ENCODE measurements at places on chromosomes 4 and X.

- no peak for DNase-seq
These were observed 2.3 kb downstream of the CD99 start for GRCh38 chrX:2693113-2694002.

GRCh38 chr4:108287834-108288413 lies 119.2 kb upstream of the LEF1 start:
- no peak for DNase-seq

DNA sequence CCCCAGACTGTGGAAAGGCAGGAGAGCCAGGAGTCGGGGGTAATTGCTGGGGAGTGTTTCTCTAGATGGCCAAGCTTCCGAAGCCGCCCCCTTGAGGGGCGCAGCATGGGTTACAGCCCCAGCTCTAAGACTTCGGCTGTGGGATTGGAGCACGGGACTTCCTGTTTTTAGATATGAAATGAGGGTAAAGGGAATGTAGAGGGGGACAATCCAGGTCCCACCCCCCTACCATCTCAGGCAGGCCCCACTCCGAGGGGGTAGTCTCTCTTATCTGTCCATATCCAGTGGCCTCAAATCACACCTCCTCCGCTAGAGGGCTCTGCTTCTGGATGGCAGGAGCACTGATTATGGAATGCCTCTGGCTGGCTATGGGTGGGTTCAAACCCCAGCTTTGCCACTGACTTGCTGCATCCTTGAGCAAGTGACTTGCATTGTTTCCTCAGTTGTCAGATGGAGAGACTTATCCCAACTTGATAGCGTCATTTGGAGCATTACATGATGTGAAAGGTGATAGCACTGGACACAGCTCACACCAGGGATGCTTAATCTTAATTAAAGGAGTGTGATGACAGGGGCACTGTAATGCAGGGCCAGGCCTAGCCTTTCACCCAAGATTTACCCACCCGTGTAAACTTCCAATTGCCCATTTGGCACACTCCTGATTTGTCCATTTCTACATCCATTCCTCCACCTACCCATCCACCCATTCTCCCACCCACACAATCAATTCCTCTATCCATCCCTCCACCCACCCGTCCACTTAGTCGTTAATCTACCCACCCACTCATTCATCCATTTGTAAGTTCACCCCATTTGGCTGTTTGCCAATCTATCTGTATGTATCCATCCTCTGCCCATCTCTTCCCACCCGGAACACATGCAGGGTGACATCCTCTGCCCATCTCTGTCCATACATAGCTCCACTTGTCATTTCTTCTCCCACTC lies 848 bp upstream of the KCND1 start:
- DNase-seq: peak; percentile 16

- no peak for DNase-seq
These were observed 547.2 kb upstream of the DIPK2B start for GRCh38 chrX:45747905-45748304.

- no peak for DNase-seq
These were observed 232.2 kb downstream of the IDS start for GRCh38 chrX:149272690-149273463.

GRCh38 chrX:19721726-19722370 lies 165.6 kb downstream of the SH3KBP1 start:
- no peak for DNase-seq

DNA sequence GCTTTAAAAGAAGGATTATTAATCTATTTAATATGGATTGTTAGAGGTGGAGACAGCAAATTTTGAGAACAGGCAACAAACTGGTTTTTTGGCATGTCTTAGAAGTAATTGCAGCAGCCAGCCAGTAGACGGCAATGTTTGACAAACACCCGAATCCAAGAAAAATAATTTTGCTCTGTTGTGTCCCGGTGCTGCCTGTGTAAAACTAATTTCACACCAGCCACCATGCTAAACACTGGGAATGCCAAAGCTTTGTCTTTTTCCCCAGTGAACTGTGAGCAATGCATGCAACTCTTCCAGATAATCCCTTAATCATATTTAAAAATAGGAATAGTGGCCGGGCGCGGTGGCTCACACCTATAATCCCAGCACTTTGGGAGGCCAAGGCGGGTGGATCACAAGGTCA lies 25.9 kb downstream of the SMIM31 start:
- DNase-seq: peak; percentile 47

GRCh38 chrX:7146703-7147412 lies 654 bp upstream of the STS start:
- no peak for DNase-seq

DNA sequence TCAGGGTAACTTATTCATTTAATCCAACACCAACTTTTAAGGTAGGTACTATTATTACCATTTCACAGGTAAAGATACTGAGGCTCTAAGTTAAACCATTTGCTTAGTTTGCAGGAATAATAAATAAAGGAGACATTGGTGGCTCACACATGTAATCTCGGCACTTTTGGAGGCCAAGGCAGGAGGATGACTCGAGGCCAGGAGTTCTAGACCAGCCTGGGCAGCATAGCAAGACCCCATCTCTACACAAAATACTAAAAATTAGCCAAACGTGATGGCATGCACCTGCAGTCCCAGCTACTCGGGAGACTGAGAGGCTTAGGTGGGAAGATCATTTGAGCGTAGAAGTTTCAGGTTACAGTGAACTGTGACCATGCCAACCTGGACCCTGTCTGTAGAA lies 37.7 kb downstream of the SULT1E1 start:
- no peak for DNase-seq

- DNase-seq: no peak
These were observed 2.9 kb downstream of the ERAS start for GRCh38 chrX:48829016-48829735.

GRCh38 chrX:96791559-96791958 lies 92.1 kb upstream of the RPA4 start:
- DNase-seq: no peak

- DNase-seq: no peak
These were observed 49.0 kb downstream of the RWDD4 start for GRCh38 chr4:183610033-183610432.

GRCh38 chr4:38867478-38868058 lies at the start of gene FAM114A1:
Gene FAM114A1 (plus strand): TSS chr4:38867806. CDS start chr4:38878079, 10,273 bp downstream.
- peak; percentile 83 for DNase-seq

DNA sequence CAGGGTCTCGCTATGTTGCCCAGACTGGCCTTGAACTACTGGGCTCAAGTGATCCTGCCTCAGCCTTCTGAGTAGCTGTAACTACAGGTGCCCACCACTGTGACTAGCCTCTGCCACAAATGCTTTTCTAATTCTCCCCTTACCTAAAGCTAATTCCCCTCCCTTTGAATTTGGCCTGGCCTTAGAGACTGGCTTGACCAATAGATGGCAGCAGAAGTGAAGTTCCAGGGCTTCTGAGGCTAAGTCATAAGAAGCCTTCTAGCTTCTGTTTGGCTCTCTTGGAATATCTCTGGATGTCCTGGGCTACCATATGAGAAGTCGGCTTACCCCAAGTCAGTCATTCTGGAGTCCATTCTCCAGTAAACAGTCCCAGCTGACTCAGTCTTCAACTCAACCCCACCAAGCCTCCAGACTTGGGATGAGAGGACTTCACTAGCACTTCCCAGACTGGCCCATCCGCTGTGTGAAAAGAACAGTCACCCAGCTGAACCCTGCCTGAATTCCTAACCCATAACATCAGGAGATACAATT lies 61.0 kb downstream of the HPRT1 start:
- DNase-seq: no peak
